ENCODE measurements at places on chromosomes 1 and 21.

DNA sequence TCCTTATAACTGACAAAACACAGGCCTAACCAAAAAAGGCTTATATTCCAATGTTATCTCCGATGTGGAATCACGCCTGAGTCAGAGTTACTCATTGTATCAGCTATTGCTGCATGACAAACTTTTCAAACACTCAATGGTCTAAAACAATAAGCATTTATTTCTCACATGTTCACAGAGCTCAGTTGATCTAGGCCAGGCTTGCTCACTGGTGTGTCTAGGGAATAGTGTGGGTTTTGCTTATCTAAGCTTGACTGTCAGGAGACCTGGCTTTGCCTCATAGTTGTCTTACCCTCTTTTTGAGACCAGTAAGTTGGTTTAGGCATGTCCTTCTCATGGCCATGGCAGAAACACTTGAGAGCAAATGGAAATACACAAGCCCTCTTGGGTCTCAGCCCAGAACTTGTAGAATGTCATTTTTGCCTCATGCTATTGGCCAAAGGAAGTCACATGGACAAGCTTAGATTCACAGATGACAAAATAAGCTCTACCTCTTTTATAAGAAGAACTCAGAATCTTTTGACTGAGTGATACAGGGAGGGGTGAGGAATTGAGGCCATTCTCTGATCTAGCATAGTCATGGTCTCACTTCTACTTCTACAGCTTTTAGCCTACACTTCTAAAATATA, 130.8 kb downstream of the HMCN1 start:
- no peak for DNase-seq

GRCh38 chr1:22539510-22540118, 23.7 kb upstream of the EPHA8 start:
- no peak for DNase-seq

DNA sequence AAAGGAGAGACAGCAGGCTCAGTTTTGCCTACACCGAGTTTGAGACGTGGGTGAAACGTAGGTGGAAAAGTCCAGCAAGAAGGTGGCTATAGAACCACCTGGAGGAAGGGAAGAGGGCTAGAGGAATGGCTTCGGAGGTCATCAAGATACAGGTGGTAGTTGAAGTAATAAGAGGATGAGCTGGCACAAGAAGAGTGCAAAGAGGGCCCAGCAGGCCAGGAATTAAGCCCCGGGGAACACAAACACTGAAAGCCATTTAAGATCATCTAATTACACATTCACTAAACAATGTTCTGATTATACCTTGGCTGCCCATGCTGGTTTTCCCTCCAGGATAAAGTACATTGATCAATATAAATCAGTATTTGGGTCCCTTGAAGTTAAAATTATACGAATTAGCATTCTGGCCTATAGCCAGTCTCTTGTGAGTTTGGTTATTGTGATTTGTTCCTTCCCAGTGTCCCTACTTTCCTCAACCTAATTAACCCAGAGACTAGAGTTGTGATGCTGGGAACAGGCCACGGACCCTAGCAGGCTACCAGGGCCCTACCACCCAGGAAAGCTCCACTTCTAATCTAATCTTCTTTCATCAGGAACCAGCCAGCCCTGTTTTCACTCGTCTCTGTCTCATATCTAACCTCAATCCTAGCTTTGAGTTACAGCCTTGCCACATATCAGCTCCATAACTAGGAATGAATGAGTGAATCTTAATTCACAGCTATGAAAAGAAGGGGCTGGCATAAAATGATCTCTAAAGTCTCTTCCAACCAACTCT, 26.4 kb upstream of the PPP1R15B start:
- no peak for DNase-seq

DNA sequence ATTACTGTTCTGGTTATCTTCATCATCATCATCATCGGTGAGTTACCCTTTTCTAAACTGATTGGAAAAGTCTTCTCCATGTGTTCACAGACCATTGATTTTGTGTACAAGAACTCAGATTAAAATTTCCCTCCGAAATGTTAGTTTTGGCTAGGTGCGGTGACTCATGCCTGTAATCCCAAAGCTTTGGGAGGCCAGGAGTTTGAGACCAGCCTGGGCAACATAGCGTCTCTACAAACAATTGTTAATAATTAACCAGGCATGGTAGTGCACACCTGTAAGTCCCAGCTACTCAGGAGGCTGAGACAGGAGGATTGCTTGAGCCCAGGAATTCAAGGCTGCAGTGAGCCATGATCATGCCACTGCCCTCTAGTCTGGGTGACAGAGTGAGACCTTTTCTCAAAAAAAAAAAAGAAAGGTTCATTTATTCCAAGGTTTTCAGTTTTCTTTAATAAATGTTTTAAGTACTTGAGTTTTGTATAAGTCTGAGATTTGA, 5.9 kb upstream of the PER3 start:
- no peak for DNase-seq

DNA sequence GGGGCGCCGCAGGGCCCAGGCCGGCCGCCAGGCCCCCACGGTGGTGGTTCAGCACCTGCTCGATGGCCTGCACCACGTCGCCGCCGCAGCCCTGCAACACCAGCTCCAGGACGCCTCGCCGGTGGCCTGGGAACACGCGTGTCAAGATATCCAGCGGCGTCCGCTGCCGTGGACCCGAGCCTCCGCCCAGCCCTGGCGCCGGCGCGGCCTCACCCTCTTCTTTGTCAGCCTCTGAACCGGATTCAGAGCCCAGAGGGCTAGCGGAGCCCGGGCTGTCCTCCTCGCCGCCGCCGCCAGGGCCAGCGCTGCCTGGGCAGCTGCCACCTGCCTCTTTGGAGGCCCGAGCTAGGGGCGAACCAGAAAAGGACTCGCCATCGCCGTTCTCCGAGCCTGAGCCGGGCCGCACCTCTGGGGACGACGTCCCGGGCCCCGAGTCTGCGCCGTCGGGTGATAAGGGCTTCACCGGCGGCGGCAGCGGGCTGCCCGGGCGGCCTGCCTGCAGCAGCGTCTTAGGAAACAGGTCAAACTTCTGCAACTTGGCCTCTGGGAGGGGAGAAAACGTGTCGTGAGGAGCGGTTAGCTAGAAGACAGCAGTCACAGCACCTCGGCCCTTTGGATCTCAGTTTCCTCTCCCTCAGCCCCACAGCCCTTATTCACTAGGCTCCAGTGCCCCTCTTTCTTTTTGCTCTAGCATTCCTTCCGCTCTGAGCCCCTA, 3.9 kb downstream of the DMRTA2 start:
- no peak for DNase-seq

DNA sequence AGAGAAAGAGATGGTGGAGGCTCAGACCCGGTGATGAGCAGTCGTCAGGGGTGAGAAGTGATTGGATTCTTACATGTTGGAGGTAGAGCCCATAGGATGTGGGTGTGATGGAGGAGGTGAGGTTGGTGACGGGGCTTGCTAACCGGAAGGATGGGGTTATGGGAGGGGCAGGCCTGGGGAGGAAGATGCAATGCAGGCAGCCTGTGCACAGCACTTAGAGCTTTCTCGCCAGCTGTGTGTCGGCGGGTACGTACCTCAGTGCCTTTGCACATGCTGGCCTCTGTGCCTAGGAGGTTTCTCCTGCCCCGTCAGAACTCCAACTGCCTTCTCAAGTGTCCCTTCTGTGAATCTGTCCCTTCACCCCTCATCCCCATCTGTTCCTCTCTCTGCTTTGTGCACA, 2.9 kb upstream of the BSND start:
- no peak for DNase-seq

DNA sequence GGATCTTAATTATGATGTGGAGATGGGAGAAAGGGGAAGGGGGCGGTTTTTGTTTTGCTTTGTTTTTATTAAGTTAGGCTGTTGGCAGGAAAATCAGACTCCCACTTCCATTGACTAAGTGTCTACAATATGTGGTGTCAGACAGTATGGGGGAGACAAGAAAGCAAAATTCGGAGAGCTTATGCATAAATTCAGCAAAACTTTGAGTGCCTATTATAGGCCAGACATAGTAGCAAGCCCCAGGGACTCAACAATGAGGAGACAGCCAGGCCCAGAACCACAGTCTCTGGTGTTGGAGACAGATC, 835 bp upstream of the TSPAN2 start:
- DNase-seq = no peak

All from activated CD4-positive, CD25-positive, alpha-beta regulatory T cell (primary cell).